ENCODE measurements at places on chromosomes 6 and 20.

DNA sequence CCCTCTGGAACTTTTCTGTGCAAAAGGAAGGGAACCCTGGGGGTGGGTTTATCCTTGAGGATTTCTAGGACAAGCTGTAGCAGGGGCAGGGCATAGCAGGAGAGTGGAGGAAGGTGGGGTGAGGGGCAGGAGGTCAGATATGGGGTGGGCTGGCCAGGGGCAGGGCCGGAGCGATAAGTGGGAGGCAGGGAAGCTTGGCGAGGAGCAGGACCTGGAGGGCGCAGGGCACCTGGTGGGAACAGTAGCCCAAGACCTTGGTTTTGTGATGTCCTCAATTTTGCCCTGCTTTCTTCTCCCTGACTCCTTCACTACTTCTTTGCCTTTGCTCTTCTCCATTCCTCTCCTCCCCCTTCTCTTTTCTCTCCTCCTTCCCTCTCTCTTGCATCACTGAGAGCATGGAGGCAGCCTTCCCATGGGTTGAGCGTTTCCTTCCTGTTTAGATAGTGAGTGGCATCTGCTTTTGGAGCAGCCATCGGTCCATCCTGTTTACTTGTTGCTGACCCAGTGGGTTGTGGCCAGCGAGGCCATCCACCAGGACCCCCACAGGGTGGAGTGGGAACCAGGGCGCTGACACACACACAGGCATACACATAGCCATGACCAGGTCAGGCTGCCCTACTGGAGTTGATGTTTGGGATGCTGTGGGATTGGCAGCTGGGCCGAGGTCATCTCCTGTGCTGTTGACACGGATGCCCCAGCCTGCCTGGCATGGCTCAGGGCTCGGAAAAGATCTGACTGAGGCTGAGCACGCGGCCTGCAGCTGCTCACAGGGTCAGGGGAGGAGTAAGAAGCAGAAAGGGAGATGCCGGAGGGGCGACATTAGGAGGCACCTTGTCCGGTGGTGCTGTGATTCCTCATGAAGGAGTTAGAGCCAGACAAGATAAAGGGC lies 121.0 kb upstream of the RNF24 start:
- no peak for DNase-seq

DNA sequence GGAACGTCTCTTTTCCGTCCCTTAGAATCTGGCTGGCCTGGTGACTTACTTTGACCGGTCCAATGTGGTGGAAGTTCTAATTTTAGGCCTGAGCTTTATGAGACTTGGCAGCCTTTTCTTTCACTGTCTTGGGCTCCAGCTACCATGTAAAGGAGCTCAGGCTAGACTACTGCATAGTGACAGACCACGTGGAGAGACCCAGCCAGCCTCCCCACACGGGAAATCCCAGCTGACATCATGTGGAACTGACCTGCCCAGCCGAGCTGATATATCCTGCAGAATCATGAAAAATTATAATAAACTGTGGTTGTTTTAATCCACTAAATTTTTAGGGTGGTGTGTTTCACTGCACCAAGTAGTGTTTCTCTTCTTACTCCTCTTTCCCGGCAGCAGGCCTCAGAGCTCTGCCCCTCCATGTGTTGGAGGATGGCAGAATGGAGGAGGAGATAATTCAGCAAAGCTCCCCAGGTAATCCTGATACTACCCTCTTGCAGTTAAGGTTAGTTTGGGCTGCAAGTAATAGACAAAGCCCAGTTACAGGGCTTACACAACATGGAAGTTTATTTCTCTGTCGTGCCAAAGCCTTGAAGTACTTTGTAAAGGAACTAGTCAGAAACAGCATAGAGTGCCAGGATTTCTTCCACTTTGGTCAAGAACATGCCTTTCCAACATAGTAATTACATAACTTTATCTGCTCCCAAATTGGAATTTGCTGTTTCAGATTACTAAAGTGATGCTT lies 87.5 kb downstream of the SH3BGRL2 start:
- DNase-seq: no peak

- DNase-seq: no peak
Measured at GRCh38 chr20:49450281-49450721, 32.2 kb downstream of the KCNB1 start.

DNA sequence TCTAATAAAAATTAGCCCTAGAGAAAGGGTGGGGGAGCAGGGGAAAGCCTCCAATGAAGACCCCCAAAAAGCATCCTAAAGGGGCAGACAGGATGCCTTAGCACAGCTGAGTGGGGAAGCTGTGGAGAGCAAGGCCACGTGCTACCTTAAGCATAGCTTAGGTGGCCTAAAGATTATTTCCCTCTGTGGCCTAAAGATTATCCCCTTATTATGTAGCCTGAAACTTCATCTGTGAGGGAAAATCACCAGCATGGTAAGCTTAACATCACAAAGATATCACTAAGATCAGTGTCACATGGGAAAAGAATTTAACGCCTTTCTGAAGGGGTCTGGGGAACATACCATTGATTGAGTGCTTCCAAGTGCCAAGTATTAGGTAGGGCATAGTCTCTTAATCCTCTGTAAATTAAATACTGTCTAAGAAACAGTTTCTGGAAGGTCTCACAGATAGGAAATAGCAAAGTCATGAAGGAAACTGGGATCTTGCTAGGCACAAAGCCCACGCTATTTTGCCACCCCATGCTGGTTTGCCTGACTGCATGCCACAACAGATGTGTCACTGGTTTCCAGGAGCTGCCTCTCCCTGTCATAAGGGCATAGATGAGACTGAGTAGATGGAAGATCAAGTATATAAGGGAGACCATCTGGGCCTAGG lies 170.0 kb downstream of the HACE1 start:
- no peak for DNase-seq

DNA sequence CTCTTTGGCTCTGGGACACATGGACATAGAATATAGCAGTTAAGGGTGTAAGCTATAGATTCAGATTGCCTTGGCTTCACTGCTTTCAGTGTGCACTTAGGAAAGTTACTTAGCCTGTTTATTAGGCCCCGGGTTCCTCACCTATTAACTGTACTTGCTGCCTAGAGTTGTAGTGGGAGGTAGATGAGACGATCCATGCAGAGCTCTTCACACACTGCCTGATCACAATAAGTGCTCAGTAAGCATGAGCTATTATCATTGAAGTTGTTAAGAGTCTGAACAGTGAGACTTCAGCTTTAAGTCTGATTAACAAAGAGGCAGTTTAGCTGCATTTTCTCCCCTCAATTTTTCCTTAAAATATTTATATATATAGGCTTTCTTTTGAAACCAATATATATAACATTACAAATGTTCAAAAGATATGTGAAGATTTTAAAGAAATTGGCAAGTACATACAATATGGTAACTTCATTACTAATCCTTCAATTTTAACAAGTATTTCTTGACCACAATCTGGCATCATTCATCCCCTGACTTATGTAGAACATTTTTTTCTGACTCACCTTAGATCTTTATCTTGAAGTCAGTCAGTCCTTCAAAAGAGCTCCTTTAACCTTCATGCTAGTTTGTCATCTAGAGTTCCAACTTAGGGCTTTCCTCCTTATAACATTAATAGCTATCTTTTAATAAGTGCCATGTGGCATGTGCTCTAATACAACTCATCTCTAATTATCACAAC lies 20.5 kb upstream of the SUPT3H start:
- DNase-seq: no peak

- no peak for DNase-seq
Measured at GRCh38 chr6:36656441-36656840, 22.1 kb upstream of the CDKN1A start.

- peak; percentile 83 for DNase-seq
Measured at GRCh38 chr6:336159-337114, 44.1 kb downstream of the DUSP22 start.

- no peak for DNase-seq
Measured at GRCh38 chr6:43910638-43911353, 140.8 kb downstream of the VEGFA start.

DNA sequence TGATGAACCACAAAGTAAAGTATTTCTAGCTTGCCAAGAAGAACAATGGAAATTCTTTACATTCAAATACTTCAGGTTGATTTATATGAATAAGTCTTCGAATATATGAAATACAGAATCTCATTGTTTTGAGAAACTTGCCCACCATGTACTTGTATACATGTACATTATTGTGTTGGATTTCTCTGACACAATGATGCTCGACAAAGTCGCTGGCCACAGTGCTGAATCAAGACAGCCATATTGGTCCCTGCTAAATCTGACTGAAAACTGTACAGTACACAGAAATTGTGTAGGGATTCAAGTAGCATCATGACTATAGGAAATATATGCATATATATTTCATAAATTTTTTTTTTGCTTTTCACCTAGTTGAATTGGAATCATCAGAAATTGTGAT lies 13.1 kb upstream of the LIN28B start:
- DNase-seq: peak; percentile 61

DNA sequence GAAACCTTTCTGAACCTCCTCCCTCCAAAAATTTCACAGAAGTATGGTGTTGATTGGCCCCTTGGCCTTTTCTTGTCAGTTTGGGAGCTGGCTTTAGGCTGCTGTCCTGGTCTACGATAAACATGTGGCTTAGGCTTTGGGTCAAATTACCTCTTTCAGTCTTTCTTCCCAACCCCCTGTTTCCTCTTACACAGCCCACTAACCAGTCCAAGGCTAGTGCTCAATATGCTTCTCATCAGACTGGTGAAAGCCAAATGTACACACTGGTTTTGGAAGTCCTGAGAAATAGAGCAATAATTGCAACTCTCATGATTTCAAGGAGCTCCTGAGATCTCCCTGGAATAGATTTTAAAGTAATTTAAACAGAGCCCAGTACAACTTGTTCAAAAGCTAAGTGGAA lies 933.7 kb upstream of the GJE1 start:
- DNase-seq: no peak
